ENCODE measurements at places on chromosomes 1 and 21.
A peak's percentile ranks its signal among the peaks of the same experiment; 100 is the strongest.

GRCh38 chr1:156693848-156694689, 11.3 kb downstream of the CRABP2 start:
- DNase-seq: no peak

- DNase-seq: no peak
These were observed 59.7 kb downstream of the DESI2 start for GRCh38 chr1:244712669-244713068.

GRCh38 chr1:17502326-17502778, 37.1 kb upstream of the ARHGEF10L start:
- DNase-seq: peak; percentile 77

DNA sequence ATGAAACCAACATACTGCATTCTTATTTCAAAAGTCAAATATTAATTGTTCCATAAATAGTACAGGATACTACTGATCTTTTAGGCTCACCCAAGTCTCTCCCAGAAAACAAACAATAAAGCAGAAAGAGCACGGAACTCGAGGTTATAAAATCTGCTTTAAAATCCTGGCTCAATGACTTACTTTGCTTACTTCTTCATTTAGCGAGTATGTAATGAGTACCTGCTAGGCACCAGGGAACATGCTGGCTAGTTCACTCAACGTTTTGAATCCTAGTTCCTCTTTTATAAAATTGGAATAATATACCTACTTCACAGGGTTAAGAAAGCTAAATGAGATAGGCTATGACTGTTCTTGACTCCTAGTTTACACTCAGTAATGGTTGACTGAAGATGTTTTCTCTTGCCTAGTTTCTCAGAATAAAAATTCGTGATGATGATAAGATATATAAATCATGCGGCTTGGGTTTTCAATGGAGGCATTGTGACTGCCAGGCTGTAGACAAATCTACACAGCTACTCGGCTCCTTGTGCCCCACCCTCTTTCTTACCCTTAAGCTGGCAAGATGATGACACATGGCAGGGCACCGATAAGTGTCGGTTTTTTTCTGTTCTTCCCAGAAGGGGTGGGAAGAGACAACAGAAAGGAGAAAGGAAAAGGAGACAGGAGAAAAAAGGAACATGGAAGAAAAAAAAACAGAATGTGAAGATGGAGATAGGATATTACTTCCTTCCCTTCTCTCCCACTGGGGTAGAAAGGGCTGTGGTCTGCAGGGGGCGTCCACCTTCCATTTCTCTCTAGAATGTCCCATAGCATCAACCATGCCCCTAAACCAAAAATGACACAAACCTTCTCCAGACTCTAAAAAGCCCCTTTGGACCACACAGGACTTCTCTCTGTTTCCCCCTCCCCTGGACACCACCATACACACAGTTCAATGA, 507.1 kb downstream of the SMYD3 start:
- DNase-seq: no peak

- DNase-seq: no peak
These were observed 133.2 kb upstream of the GRIK3 start for GRCh38 chr1:37167479-37167878.

DNA sequence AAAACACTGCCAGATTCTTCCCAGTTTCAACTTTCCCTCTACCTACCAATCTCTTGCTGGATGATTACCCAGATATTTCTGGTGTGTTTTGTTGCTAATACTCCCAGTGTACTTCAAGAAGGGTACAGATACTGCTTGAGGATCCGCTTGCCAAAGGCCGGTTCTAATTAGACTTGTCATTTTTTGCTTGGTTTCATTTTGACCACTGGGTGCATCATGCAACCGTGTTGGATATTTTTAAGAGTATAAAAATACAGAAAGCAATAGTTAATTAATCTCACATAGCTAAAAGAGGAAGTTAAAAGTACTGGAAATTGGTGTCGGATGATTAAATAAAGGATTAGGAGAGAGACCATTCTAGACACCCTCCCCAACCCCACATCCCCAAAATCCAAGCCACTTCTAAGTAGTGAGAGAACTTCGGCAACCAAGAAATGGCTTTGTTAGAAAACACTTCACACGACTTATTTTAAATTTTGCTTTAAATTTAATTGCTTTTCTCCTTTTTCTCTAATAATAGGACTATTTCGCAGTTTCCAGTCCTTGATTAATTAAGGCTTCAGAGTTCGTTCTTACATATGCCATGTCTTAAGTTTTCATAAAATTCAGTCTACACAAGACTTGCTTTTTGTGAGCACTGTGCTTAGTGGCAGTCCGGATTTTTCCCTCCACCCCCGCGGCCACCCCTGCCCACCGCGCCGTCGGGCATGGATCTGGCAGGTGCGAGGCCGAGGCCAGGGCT, 2.5 kb upstream of the CDKN2C start:
- DNase-seq: peak; percentile 25

GRCh38 chr1:161792740-161793139, 26.6 kb downstream of the ATF6 start:
- peak; percentile 47 for DNase-seq

DNA sequence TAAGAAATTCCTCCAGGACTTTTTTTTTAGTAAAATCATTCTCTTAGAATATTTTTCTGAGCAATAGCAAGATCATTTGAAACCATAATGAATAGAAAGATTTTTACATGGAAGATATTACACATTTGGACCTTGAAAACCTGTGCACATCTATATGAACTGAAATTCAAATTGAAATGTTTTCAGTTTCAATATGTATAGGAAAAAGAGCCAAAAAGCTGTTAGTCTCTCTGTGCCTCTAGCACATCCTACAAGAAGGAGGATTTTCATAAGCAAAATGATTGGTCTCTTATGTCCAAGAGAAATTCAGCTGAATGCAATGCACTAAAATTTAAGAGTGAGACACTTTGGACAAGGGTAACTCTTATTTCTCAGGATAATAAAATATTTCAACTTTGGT, 8.2 kb downstream of the HMCN1 start:
- DNase-seq: no peak

GRCh38 chr21:33030633-33031032, 4.9 kb downstream of the OLIG2 start:
- no peak for DNase-seq

GRCh38 chr1:228083871-228084278, 1.4 kb downstream of the ARF1 start:
- DNase-seq: no peak

- no peak for DNase-seq
These were observed 382.5 kb upstream of the VAMP3 start for GRCh38 chr1:7388488-7389185.

DNA sequence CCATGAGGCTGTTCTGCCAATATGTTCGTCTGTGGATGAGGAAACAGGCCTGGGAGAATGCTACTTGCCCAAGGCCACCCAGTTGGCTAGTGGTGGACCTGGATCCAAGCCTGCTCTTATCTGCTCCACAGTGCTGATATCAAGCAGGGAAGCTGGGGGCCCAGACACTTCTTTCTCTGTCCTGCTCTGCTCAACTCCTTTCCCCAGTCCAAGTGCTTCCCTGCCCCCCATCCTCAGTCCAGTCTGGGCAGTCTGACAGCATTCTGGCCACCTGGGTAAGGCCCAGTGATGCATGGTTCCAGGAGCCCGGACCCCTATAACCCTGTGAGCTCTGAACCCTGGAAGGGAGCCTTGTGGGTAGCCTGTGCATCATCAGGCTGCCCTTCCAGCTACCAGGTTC, 4.2 kb upstream of the PAQR7 start:
- DNase-seq: no peak

DNA sequence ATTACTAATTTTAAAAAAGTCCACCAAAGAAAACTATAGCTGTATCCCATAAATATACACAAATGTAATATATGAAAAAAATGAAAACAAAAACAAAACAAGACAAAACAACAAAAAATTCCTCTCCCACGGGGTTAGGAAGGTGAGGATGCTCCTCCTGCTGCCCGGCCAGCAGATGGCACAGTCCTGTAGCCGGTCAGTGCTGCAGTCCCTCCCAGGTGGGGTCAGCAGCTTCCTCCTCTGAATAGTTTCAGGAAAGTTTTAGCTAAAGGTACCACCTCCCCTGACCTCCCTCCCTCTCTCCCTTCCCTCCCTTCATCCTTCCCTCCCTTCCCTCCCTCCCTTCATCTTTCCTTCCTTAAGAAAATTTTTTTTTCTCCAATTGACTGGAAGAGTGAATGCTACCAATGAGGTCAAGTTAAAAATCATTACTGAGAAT, 67.8 kb upstream of the BCL10 start:
- DNase-seq: peak; percentile 21

GRCh38 chr1:41173651-41174050, 68.5 kb downstream of the SCMH1 start:
- no peak for DNase-seq

GRCh38 chr1:3027611-3028371, 6.5 kb downstream of the ACTRT2 start:
- DNase-seq: no peak

- no peak for DNase-seq
These were observed 15.5 kb downstream of the TEX35 start for GRCh38 chr1:178528228-178528952.

- no peak for DNase-seq
These were observed 64.3 kb upstream of the DUSP10 start for GRCh38 chr1:221806236-221806635.

DNA sequence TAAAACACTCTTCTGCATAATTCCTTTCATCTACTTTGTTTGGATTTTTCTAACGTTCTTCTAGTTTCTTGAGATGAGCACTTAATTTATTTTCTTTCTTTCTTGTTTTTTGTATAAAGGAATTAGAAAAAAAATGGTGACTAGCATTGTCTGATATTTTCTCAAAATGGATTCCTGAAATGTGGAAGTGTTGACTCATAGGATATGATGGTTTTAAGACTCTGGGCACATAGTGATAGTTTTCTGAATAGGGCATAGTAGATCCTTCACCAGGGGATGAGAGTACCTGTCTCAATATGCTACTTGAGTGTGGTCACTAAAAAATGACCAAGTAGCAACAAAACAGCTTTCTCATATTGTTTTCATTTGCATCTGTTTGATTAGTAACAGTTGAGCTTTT, 100.9 kb downstream of the PEX14 start:
- no peak for DNase-seq

DNA sequence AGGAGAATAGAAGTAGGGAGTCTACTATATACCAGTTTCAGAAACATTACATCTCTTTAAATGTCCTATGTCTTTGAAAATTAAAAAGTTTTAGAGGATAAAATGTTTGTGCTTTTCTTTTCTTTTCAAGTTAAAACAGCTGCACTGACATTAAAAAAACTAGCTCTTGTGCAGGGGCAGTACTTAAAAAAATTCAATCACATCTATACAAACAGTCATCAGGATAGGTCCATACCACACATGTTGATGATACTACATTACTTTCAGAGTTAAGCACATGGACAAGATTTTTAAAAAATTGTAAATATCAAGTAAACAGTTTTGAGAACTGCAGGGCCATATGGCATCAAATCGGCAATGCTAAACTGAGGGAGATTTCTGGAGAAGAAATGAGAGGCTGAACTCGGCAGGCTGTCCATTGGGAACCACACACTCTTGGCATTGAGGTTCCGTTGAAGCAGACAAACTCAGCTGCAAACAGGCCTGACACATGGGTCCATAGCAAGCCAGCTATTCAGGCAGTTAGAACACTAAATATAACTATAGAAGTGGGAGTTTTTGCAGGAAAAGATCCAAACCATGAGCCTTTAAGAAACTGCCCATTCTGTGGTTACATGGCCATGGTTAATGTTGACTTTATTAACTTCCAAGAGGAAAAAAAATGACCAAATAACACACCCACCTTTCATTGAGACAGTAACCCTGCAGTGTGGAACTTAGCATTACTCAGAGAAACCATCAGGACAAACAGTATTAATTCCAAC, 84.5 kb upstream of the BCL10 start:
- DNase-seq: no peak

DNA sequence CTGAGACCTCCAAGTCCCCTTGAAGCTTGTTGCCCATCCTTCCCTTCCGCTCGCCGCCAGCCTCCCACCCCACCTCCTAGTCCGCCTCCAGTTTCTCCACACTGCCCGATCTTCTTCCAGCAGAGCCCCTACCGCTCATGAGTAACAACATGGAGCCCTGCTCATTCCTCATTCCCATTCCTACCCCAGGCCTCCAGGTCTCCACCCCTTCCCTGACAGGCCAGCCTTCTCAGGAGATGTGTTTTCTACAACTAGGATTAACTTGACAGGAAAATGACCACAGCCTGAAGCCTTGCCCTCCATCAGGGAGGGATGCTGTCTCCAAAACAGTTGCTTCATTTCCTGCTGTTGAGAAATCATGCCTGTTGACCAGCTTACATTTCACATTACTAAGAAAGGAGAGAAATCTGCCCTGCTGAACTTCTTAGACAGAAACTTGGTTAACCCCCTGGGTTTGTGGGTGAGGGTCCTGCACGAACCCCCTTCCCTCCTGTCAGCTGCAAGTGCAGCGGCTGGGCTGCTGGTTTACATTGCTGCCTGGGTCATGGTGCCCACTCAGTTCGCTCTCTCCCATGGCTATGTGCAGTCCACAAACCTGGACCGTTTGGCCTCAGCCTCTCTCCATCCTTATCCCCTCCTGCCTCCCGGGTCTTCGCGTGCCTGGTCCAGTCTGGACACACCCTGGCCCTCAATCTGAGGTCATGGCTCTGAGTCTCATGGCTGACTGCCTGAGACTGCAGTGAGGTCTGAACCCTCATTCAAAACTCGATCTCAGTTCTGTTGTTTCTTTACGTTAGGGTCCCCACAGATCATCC, 16.1 kb upstream of the CHI3L1 start:
- no peak for DNase-seq

GRCh38 chr21:35697321-35697808, 363.0 kb downstream of the SETD4 start:
- DNase-seq: no peak

DNA sequence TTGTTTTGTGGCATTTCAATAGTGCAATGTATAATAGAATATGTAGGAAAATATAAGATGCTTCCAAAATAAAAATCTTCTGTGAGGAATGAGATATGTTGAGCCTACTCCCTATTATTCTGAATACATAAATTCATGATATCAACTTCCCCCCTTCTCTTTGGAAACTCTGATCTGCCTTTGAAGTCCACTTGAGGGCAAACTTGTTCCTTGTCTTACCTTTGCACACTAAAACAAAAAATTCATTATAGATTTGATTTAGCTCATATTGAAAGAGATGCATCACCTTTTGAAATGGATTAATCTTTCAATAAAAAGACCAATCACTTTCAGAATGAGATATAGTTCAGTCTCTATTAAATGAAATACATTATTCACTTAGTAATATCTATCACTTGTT, 580.7 kb upstream of the ADGRL4 start:
- DNase-seq: no peak

DNA sequence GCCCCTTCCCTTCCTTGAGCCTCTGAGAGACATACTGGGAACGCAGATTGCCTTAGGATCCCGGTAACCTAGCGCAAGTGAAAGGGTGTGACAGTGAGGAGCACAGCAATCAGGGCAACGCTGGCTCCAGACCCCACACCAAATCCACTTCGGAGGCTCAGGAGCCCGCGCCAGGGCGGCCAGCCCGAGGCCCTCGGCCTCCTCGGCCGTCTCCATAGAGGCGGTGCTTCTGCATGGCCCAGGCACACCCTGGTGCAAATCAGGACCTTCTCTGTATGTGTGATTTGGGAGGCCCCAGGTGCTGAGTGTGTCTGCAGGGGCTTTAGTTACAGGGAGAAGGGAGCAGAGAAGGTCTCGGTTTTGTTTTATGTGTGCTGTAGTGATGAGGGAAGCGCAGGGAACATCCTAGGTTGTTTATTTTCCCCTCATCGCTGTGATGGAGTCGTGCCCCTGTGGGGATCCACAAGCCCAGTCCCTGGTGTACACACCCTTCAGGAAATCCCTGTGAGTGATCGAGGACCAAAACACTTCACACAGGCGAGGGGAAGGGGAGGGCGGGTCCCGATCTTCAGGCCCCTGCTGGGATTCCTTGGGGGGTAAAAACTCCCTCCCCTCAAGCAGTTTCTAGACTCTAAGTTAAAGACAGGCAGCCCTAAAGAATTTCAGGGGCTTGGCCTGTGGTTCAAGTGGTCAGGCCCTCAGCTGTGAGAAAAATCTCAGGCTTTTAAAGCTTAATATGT, 9.4 kb downstream of the KIAA1614 start:
- no peak for DNase-seq

Measured in GM10248 (cell line).